Naive thymus-derived CD8-positive, alpha-beta T cell (primary cell): ENCODE measurements at places on chromosomes 13 and 19. TPM values are rescaled to one million over a fixed set of nuclear protein-coding genes. Genes with fewer than 3 reads are reported as not detected.

DNA sequence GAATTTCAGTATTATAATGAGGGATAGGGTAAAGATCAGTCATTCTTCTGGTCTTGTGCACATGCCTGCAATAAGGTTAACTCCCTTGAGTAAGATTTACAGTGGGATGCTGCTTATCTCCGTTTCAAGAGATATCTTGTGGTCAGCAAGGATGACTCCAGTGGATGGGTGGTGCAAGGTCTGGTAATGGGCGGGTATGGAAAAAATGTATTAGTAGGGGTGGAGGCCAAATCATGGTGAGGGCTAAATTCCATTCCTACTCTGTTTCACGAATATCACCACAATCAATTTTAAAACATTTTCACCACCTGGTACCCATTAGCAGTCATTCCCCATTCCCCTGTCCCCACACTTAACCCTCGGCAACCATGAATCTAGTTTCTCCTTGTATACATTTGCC lies 40.6 kb downstream of the CCDC122 start:
- H3K27me3 ChIP-seq, result no peaks in the 10 kb centered on the region
- DNase-seq, result no peak
- no peaks in the 10 kb centered on the region for H3K4me1 ChIP-seq
- no peaks in the 10 kb centered on the region for H3K36me3 ChIP-seq
- H3K27ac ChIP-seq, result no peak overlapping the region
- no peak overlapping the region for H3K4me3 ChIP-seq

GRCh38 chr13:42626176-42626860 lies 52.4 kb downstream of the TNFSF11 start:
- no peak overlapping the region for H3K27ac ChIP-seq
- no peaks in the 10 kb centered on the region for H3K36me3 ChIP-seq
- peaks cover 5% of the 10 kb centered on the region for H3K27me3 ChIP-seq
- H3K4me3 ChIP-seq, result no peak overlapping the region
- DNase-seq, result no peak

Gene CCL25
- not detected for total RNA-seq

GRCh38 chr13:73075954-73076353 lies 17.1 kb downstream of the KLF5 start:
- no peak overlapping the region for H3K4me3 ChIP-seq
- DNase-seq, result no peak
- H3K4me1 ChIP-seq, result no peaks in the 10 kb centered on the region
- no peak overlapping the region for H3K27ac ChIP-seq

DNA sequence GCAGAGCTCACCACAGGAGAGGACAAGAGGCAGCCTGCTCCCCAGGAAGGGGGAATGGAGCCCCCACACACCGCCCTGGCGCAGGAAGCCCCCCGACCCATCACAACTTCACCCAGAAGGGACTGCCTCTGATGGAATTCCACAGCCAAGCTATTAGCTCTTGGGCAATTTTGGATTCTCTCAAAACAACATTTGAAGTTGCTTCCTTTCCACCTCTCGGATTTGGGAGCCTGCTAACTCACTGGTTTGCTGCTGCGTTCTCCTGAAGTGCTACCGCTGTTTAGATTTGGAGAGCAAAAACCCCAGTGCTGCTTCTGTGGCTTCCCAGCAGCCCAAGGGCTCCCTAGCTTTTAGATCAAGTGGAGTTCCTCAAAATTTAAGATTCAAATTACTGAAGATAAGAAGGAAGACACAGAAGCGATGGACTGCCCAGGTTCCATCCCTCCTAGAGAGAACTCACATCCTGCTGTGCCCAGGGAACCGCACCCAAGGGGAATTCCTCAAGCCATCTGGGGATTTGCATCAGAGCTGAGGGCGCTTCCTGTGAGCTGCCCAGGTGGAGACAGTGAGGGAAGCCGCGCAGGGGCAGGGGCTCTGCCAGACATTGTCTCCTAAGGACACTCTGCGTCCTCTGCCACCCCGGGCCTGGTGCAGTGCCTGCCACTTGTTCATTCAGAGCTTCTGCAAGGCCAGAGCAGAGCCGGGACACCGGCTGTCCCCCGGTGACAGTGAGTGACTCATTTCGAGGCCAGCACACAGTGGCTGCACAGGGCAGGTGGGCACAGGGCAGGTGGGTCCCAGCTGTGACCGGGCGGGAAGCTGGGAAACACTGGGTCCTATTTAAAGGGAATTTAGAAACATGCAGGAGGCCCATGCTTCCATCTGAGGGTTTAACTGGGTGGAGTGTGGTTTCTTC lies 45.5 kb downstream of the COL4A1 start:
- DNase-seq, result no peak
- H3K27me3 ChIP-seq, result peaks cover 56% of the 10 kb centered on the region
- H3K27ac ChIP-seq, result no peak overlapping the region
- H3K4me3 ChIP-seq, result no peak overlapping the region
- H3K4me1 ChIP-seq, result peaks cover 2% of the 10 kb centered on the region

Gene KLK14
- 1.1 TPM for total RNA-seq

Gene DOCK6
- 0.34 TPM for total RNA-seq

DNA sequence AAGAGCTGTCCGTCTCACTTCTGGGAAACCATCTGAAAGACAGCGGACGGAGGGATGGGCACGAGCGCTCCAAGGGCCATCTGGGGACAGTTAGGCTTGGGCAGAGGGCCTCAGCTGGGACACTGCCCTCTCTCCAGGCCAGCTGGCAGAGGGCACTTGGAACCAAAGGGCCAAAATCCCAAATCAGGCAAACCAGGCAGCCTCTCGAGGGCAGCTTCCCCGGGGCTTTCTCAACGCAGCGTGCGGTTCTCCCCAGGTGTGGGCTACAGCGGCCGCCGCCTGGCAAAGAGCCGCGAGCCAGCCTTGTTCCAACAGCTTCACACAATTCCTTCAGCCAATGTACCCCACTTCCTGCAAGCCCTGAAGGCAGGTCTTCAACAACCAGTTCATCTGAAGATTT lies 5.0 kb downstream of the MLLT1 start:
- no peak for DNase-seq
- no peak overlapping the region for H3K4me3 ChIP-seq
- H3K27me3 ChIP-seq, result no peaks in the 10 kb centered on the region

Gene ZNF358
- total RNA-seq, result 10.8 TPM
